ENCODE measurements at places on chromosomes 2 and 18.

DNA sequence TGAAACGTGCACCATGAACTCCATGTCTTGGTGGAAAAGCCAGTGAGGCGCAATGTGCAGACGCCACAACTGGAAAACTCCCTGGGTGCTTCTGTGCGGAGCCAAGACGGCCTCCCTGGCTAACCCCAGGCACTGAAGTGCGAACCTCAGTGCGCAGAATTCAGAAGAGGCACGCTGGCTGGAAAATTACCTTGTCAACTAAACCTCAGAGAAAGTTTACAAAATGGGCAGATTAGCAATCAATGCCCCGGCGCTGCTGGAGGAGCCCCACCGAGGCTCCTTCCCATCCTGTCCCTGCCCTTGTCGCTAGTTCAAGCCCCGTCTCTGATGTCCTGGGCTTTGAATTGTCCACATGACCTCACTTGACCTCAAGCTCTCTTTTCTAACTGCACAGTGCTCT lies 22.2 kb downstream of the SNORC start:
- no peak for DNase-seq

- DNase-seq: peak; percentile 27
These were observed 580 bp upstream of the NDUFV2 start for GRCh38 chr18:9101730-9102507.

- no peak for DNase-seq
These were observed 23.7 kb upstream of the MYO5B start for GRCh38 chr18:50218432-50219197.

DNA sequence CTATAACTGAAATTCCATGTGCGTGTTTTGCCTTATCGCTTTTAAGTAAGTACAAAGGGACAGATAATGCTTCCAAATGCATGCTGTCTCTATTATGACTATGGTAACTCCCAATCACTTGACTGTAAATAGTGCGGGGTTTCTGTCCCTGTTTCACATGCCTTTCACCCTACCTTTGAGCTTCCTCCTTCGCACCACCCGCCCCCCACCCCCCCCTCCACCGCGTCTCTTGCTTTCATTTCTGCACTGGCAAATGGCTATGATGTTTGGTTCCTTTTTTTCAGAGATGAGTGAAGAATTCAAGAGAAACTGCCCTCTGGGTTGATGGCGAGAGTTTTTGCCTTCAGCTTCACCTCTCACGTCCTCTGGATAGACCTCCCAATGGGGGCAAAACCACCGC lies 25.0 kb upstream of the SPP2 start:
- DNase-seq: no peak

GRCh38 chr18:36015629-36016028 lies 43.1 kb downstream of the RMP24 start:
- no peak for DNase-seq

DNA sequence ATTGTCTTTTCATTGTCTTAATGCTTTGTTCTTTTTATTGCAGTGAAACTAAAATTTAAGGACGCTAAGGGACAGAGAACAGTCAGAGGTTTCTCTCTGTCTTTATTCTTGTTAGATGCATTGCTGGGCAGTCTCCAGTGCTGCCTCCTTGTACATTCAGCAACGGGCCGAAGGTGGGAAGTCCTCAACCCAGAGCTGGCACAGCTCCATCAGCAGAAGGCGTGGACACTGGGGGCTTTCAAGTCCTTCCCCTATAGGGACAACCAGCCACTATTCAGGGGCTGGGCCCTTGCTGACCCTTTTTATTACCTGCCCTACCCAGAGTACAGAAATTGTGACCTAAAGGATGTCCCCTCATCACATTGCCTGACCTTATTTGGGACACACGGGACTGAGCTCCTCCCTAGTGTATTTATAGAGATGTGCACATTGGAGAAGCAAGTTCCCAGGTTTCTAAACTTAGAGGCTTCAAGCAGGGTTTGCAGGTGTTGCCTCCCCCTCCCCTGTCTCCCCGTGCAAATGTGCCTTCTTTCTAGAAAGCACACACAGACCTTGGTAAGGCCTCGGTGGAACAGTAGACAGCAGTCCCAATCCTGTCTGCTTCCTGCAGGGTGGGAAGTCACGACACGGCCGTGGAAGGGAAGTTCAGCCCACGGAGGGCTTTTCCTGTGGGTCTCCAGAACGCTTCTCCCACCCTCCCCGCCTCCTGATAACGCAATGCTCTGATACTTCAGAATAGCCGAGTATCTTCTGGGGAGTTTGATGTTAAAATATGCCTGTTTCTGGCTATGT lies 68.2 kb downstream of the ZCCHC2 start:
- DNase-seq: no peak

DNA sequence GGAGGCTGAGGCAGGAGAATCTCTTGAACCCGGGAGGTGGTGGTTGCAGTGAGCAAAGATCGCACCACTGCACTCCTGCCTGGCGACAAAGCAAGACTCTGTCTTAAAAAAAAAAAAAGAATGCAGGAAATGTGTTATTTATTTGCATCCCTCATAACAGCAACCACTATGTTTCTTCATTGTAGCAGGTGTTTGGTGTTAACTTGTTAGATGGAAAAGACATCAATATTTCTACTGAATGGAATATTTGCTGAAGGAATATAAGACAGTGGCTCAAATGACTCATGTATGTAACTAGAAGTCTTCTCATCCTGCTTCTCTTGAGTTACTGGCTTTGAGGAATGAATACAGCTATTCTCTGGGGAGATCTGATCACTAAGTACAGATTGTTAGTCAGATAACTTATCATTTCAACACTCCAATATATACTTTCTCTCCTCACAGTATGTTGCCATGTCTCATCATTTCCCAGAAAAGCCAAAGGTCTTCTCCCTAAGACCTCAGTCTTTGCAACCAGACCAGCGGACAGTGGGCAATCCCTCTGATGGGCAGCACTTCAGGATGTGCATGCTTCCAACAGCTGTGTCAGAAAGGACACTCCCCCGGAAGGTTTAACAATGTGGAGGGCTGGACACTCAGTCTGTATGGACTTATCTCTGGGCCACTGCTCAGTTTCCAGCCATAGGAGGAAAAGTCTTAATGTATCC lies 104.4 kb upstream of the STK17B start:
- DNase-seq: no peak

GRCh38 chr2:232482301-232483238 lies 5.1 kb downstream of the ECEL1 start:
- DNase-seq: no peak

DNA sequence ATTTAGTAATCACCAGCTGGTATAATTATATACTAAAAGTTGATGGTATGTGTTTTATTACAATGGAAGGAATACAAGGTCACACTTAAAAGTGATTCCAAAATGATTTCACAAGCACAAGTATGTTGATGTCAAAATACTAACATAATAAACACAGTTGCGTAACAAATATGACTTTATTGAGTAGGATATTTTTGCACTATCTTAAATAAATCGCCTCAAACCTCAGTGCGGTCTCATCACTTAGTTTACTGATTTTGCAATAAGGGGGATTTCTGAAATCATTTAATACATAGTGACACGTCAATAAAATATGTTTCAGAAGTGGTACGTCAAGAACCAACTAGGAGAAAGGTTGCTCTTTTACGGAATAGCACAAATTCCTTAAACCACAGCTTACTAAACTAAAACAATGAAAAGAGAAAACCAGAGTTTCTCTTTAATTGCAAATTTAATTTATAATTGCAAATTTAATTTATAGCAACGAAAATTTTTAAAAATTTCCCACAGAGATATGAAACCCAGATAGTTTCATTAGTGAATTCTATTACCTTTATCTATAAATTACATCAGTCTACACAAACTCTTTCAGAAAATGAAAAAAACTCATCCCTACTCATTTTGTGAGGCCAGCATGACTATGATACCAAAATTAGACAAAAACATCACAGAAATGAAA lies 304.0 kb upstream of the REG3G start:
- no peak for DNase-seq

GRCh38 chr2:33497221-33497650 lies 20.8 kb downstream of the RASGRP3 start:
- no peak for DNase-seq
